NCI-H526 (cell line): ENCODE measurements at places on chromosomes 4 and X.

- no peak for DNase-seq
Measured at GRCh38 chr4:8433136-8433535, 7.4 kb downstream of the ACOX3 start.

DNA sequence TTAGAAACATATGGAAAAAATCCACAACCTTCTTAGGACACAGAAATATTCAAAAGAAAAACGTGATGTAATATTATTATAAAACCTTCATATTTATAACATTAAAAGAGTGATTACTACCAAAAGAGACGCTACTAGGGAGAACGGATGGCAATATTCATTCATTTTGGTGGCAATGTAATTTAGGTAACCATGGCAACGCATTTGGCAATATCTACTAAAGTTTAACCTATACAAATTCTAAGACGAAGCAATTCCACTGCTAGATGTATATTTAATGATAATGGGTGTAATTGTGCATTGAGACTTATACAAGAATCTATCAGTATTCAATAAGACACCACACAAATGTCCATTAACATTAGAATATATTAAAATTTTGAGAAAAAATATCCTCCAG lies 709.4 kb downstream of the ARAP2 start:
- no peak for DNase-seq

GRCh38 chr4:105956569-105956968 lies 61.3 kb downstream of the NPNT start:
- no peak for DNase-seq

DNA sequence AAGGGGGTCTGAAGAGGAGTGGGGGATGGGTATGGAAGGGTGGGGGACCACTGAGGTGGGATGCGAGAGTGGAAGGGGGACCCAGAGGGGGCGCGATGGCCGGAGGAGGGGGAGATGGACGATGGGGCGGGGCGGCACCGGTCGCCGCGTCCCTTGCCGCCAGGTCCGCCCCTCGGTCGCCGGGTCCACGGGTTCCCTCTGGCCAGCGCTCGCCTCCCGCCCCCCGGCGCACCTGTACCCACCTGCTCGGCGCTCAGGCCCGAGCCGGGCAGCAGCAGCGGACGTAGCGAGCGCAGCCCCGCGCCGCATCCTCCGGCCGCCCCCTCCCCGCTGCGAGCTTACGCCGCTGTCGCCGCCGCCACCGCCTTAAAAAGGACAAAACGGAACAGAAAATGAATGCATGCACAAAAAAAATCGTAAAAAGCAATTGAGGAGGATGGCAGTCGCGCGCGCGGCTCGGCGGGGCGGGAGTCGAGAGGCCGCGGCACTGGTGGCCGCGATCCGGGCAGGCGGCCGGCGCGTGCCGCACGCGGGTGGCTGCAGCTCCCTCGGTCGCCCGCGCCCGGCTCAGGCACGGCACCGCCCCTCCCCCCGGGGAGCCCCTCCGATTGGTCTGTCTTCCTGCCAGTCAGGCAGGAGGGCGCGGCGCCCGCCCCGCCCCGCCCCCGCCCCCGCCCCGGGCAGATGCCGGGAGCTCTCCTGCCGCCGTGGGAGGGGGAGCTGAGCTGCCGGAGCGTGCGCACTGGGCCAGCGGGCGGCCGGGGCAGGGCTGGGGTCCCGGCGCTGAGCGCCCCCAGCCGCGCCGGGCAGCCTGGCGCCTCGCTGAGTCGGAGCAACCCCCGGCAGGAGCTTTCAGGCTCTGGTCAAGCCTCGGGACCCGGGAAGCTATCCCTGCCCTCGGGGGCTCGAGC lies at the start of gene JAKMIP1:
JAKMIP1 (minus strand) TSS at position 539 of the 911 bp plus-strand sequence. CDS start 87,699 bp downstream, outside the sequence.
- peak; percentile 82 for DNase-seq

- DNase-seq: no peak
Measured at GRCh38 chr4:47235721-47236120, 204.4 kb downstream of the GABRB1 start.

GRCh38 chrX:23745786-23746185 lies 2.7 kb upstream of the ACOT9 start:
- no peak for DNase-seq

GRCh38 chrX:103927030-103927429 lies 35.4 kb upstream of the TMSB15B start:
- no peak for DNase-seq

GRCh38 chr4:183082053-183082452 lies 17.0 kb upstream of the WWC2 start:
- no peak for DNase-seq
